ENCODE measurements at places on chromosomes 5 and 9.

DNA sequence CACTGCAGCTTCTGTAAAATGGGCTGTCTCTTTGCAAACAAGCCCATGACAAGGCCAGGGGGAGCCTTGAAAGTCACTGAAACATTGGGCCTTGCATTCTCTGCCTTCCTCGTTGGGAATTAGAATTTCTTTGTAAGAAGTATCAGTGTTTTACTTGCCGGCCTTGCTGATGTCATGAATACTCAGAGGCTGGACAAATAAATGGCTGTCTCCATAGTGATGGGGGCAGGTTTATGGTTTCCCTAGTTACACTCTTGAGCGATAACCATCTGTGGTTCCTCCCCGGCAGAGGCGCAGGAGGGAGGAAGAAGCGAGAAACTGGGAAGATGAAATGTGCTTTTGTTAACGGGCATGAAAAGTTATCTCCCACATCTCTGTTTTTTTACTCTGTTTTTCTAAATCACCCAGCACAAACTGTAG lies 272.7 kb upstream of the PANK3 start:
- no peak for DNase-seq

DNA sequence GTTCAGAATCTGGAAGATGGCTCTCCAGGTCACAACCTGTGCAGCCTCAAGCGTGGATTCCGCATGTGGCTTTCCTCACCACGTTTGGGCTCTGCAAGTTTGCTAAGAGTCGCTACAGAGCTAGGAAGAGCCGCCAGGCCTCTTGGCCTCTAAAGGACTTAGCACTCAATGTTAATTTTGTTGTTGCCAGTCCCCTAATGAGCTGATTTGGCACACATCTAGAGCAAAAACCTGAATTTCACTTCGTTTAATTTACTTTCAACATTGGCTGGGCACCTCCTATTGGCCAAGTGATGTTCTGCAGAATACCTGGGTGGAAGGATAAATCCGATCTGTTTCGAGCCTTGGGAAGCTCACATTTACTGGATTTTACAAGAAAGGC lies 65.8 kb upstream of the UNC5A start:
- peak; percentile 20 for DNase-seq

DNA sequence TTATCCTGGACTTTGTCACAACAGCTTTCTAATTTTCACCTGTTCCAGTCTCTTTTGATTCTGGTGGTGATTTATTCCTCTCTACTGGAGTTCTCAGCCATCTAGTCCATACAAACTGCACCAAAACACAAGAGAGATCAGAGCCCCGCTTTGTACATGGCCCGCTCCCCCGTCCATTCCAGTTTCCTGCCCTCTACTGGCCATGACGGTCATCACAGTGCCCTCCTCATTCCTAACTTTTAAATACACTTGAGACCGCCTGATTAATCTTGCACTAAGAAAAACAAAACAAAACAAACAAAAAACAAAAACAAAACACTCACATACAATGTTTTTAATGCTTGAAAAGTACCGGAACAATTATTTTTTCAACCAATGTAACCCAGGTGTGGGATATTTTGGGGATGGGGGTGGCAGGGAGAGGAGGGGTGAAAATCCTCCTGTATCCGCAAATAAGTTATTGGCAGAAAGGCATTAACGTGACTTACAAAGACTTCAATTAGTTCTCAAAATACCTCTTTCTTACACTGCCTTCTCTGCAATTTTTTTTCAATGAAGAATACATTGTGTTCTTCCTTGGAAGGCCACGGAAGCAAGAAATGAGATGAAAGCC lies 84.8 kb upstream of the PAM start:
- DNase-seq, result peak; percentile 45

- DNase-seq, result no peak
These were observed 12.5 kb downstream of the ADGRD2 start for GRCh38 chr9:124462739-124463138.

GRCh38 chr5:135425641-135426040 lies 21.5 kb downstream of the DCANP1 start:
- DNase-seq, result no peak

GRCh38 chr9:86141843-86142242 lies 42.5 kb upstream of the GOLM1 start:
- DNase-seq, result no peak

DNA sequence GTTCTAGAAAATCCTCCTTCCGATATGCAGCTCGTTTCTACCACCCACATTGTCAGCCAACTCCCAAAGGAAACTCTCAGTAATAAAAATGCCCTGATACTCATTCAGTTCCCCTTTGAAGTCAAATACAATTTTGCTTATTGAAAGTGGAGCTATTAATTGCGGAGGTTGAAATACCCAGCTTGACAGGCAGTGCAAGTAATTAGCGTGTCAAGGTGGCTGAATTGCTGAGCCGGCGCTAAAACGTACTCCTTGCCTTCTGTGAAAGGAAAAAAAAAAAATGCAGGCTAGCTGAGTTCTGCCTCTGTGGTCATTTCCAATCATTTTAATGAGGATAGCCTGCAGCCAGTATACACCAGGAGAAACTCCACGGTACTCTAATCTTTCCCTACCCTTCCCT lies 165.5 kb downstream of the RORB start:
- DNase-seq, result no peak

- DNase-seq, result no peak
These were observed 45.3 kb upstream of the PDZD2 start for GRCh38 chr5:31593665-31594064.

DNA sequence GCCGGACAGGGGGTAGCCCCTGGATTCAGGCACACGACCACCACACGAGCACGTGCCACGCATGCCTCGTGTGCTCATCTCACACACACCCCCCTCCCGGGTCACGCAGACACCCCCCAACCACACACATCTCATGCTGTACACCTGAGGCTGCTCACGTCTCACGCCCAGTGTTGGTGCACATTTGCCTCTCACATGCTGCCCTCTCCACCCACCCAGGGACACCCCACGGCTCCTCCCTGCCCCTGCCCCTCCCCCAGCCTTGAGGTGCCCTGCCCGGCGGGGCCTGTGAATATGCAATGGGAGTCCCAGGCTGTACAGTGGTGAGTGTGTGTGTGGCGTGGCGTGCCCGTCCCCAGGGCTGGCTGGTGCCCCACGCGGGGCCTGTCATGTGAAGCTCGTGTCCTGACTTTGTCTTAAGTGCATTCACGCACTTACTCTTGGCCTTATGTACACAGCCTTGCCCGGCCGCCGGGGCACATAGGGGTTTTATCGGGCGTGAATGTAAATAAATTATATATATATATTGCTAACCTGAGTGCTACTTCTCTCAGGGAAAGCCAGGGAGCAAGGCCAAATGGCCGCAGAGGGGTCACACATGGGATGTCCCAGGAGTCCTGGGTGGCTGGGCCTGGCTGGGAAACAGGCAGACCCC lies 18.7 kb downstream of the HK3 start:
- DNase-seq, result no peak

GRCh38 chr9:100070104-100071041 lies 28.4 kb downstream of the ERP44 start:
- DNase-seq, result no peak

DNA sequence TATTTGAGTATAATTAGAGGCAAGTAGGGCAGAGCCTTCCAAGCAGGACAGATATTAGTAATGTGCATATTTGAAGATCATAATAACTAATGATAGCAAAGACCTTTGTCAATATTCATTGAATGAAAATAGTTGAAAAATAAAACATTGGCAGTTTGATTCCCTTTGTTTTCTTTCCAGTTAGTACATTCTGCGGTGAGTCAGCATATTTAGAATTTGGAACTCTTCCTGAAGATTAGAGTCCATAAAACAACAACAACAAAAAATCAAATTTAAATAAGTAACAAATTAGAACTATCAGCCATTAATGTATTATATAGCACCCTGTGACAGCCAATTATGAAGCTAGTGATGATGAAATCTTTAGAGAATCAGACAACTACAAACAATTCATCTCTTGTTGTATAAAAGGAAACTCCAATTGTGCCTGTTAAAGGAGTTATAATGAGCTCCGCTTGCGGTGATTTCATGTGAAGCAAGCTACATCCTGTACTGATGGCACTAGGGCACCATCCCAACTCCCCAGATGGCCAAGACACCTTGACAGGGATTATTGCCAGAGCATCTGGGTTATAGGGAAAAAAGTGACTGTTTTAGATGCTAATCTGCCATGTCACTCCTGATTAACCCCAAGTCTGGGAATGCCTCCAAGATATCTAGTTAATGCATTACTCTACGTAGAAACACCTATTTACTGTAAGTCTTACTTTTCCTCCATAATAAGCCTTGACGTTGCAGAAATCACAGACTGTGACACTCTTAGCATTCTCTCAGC lies 6.8 kb downstream of the IFNA8 start:
- no peak for DNase-seq

DNA sequence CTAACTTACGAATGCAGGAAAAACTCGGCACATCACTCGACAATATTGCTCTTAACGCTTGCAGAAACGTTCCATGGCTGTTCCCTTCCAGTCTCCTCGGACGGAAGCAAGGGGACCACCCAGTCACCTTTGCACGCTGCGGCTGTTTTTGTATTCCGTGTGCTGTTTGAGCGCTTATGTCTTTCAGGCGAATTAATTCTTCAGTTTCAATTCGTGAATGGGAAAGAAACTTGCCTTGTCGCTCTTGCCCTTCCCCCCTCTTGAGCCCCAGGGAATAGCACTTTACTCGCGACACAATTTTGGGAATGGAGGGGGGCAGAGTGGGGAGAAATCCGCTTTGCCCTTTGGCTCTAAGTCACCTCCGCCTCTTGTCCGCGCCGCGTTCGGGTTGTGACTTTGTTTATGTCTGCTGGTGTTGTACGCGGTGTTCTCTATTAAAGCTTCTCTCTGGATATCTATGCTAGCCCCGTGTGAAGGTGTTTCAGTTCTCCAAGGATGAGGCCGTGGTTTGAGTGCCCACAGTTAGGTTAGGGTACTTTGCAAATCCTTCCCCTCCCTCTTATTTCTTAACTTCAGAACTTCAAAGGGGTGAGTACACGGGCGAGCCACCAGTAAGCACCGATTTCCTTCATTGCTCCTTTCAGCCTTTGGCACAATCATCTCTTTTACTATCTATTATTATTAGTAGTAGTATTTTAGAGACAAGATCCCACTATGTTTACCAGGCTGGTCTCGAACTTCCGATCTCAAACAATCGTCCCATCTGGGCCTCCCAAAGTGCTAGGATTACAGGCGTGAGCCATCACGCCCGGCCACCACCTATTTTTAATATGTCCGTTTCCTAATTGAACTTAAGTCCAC lies 2.7 kb downstream of the FOXB2 start:
- peak; percentile 44 for DNase-seq

- no peak for DNase-seq
These were observed 69.1 kb downstream of the TRPM3 start for GRCh38 chr9:71052287-71052686.

Data from GM20000 (cell line).